ENCODE measurements at places on chromosomes 12 and 14. TPM values are rescaled to one million over a fixed set of nuclear protein-coding genes. Genes with fewer than 3 reads are reported as not detected.
A peak's percentile ranks its signal among the peaks of the same experiment; 100 is the strongest.

HOXC6 gene
- 28.7 TPM for polyA plus RNA-seq

GOLGA3 gene
- 36.7 TPM for polyA plus RNA-seq

GRCh38 chr14:50139192-50139591 is 22.8 kb upstream of the VCPKMT start:
- no peak for DNase-seq

DNA sequence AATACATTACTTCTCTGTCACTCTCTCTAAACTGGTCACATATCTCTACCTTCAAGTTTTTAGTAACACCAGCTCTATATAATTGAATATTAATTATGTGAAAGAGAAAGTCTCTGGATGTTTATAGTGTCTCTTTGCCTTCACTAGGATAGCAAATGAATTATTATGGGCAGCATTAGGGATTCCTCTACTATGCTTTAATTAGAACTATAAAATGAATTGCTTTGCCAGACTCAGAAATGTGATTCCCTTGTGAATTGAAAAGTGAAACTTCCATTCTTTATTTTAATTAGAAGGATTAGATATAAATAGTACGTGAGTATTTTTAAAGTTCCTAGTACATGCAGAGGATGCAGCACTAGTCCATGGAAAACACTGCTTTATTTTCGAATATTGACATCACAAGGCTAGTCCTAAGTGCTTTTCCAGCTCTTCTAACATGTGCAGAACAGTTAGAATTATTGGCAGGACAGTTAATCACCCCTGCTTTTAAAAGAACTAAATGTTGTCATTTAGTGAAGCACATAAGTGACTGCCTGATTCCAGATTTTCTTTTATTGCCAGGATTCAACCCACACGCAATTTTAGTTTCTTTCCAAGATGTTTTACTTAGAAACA is 23.0 kb upstream of the REP15 start:
- no peak for DNase-seq

DNA sequence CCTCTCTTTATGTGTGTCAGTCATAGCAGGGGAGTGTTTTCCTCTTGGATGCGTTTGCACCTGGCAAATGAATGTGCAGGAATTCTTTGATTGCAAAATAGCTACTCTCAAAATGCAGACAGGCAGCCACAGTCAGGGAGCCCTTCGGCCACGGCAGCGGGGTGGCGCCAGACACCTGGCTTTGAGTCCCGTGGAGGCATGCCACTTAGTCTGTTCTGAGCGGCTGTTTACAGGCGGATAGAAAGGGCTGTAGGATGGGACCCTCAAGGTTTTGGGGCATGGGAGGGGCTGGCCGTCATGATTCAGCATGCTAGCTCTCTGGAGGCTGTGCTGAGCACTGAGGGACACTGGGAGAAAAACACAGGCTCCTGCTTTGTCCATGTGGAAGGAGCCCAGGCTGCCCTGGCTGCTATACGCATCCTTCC is 117.1 kb downstream of the SLC25A47 start:
- peak; percentile 64 for DNase-seq

CLSTN3 gene
- 122 TPM for polyA plus RNA-seq

DNA sequence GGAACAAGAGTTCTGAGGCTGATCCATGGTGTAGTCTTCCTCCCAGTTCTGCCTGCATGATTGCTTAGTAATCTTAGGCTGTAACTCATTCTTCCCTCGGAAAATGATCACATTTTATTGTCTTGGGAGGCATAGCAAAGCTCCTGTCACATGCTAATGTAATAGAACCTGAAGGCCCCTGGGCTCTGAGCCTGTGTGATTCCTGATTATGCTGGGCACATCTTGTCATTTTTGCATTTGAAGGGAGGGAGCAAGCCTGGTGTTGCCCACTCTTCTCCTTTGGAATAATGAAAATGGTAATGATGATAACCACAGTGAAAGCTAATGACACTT is 215.4 kb downstream of the MSRB3 start:
- DNase-seq = no peak

DNA sequence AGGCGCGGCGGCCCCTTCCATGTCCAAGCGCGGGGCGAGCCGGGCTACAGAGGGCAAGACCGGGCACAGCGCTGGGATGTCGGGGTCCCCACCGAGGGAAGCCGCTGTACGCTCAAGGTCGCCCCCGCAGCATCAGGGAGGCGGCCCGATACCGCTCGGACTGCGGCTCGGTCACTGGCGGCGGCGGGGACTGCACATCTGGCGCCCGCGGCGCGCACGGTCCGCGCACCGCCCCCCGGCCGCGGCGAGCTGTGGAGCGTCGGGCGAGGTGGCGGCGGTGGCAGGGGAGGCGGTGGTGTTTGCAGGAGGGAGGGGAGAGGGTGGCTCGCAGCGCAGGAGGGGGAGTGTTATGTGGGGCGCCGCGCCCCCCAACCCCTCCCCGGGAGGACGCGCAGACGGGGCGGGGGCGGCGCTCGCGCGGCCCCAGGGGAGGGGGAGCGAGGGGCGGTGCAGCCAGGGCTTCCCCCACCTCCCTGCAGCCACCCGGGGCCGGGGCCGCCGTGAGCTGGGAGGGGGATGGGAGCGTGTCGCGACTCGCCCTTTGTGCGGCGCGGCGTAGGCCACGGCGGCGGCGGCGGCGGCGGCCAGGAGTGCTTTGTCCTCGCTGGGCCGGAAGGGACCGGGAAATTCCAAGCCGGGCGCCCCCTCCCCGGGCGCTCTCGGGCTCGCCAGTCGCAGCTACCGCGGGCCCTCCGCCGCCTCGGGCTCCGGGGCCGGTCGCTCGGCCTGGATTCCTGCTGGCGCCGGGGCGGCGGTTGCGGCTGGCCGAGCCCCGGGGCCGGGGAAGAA is at the start of gene NUAK1:
NUAK1 (minus strand) TSS at position 322 of the 789 bp plus-strand sequence; CDS start at position 21, 301 bp downstream.
- DNase-seq = peak; percentile 84

P2RX2 gene
- polyA plus RNA-seq = 1.6 TPM

DNA sequence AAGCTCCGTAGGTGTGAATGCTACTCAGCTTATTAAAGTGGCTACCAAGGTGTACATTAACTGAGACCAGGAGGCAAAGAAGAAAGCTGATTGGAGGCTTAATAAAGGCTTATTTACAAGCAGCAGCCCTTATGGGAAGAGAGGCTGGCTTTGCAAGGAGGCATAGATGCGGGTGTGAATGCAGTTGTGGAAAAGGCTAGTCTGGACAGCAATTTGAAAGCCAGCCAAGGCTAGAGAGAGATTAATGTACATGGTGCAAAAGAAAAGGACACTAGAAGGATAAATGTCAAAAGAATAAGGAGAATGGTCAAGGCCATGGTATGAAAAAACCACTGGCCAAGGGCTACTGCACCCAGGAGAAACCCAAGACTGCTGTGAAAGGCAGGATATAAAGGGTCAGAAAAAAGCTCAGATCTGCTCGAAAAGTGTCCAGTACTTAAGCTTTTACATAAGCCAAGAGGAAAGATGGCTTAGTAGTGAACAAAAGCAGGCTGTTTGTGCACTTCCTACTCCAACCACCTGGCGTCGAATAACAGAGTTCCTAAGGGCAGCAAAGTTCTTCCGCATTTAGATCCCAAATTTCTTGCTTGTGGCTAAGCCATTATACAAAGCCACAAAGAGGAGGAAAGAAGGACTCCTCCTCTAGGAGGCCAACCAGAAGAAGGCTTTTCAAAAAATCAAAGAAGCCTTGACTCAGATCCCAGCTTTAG is 24.0 kb downstream of the KLRK1 start:
- DNase-seq = peak; percentile 28

DNA sequence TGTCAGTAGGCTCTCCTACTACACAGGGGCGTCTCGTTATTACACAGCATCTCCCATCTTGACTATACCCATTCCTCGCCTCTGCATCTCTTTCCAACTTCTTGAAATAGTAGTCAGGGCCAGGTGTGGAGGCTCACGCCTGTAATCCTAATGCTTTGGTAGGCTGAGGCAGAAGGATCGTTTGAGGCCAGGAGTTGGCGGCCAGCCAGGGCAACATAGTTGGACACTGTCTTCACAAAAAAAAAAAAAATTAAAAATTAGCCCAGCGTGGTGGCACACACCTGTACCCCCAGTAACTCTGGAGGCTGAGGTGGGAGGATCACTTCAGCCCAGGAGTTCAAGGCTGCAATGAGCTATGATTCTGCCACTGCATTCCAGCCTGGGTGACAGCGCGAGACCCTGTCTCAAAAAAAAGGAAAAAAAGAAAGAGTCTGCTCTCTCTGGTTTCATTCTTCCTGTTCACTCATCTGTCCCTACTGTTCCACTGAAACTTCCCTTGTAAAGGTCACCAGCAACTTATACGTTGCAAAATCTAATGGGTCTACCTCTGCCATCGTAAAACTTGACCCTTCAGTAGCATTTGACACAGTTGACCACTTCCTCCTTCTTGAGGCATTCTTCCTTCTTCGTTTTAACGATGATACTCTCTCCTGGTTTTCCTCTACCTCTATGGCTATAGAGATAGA is 41.0 kb upstream of the PTGR2 start:
- DNase-seq = no peak

DNA sequence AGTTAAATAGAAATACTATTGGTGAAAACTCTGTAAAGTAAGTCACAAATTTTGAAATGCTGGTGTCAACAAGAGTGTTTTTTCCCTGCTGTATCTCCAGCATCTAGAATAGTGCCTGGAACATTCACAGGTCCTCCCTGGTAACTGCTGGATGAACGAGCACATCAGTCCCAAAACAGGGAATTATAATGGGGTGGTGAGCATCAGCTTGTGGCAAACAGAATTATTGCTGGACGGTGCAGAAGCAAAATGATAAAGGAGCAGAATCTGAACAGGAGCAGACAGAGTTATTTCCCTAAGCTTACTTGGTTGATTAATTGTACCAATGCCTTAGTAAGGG is 129.9 kb downstream of the GRIP1 start:
- no peak for DNase-seq

DNA sequence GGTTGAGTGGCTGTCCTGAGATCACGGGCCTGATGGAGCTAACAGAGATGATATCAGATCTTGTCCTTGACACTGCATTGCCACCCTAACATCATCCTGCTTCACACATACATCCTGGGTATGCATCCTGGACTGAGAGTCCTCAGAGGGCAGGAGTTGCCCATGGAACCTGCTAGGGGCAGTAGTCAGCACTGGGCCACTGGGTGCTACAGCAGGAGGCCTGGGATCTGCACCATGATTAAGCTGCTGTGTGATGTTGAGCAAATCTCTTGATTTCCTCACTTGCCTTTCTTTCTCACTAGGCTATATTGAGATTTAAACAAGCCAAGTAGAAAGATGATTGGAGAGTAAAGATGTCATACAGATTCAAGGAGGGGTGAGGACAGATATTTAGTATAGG is 22.1 kb upstream of the EIF4B start:
- DNase-seq = no peak

DNA sequence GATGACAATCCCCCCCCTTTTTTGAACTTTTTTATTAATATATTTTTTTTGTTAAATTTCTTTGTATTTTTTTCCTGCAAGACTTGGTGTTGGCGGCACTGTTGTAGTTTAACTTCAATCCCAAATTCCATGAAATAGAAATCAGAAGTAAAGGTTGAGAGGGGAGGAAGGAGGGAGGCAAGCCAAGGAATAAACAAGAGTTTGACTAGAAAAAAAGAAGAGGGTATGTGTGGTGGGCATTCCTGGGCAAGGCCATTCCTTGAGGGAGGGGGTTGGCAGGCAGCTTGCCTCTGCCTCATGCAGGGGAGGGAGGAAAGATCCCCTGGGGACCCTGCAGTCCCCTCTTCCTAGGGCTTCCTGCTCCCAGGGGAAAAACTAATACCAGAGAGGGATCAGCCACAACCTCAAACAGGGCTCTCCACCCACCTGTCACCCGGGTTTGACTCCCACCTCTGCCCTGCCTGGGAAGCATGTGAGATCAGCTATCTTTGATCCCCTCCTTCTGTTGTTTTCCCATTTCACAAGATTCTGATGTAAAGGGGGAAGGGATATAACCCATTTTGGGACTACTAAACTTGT is 519 bp upstream of the AP1G2 start:
- no peak for DNase-seq

GRCh38 chr14:100581228-100582145 is 5.7 kb downstream of the BEGAIN start:
- no peak for DNase-seq

DNA sequence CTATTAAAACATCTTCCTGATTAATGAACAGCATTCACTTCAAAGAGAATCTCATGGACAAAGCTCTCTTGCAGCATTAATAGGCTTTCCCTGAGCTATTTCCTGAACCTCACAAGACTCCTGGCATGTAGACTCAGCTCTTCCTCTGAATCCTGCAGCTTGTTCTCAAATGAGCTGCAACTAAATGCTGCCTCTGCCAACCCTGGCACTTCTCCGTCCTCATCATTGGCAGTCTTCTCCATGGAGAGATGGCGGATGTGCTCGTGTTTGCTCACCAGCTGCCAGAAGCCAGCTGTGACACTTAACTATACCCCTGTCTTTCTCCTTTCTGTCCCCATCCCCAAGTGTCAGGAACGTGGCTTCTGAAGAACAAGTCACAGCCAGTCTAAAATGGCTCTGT is 232.1 kb downstream of the FOXN3 start:
- no peak for DNase-seq

- DNase-seq = no peak
Observed at GRCh38 chr14:75344411-75344810, 65.8 kb downstream of the FOS start.

GRCh38 chr12:1628666-1629337 is at the start of gene WNT5B:
TSS of gene WNT5B (plus strand) at chr12:1629231. CDS start at chr12:1631355, 2,124 bp downstream.
- DNase-seq = no peak

GRCh38 chr14:97329701-97330100 is 532.5 kb downstream of the VRK1 start:
- no peak for DNase-seq

- DNase-seq = peak; percentile 30
Observed at GRCh38 chr12:126337556-126338441, 1272.6 kb downstream of the AACS start.

MYH6 gene
- polyA plus RNA-seq = 0.17 TPM

DNA sequence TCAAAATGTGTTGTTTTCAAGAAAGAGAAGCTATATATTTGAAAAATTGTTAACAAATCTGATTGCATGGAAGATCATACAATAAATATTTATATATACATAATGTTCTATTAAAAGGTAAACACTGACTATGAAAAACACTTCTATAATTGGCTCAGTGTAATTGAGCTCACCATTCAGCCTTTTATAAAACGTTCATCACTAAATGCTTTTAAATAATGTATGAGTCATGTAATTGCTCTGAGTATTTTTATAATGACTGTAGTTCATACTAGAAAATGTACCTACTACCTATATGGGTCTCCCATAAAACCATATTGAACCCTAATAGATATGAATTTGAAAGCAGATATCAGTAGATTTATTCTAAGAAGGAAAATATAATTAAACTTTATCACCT is 240.4 kb upstream of the MGAT4C start:
- no peak for DNase-seq

GRCh38 chr14:61992139-61992538 is 229.9 kb downstream of the SNAPC1 start:
- no peak for DNase-seq

ERBB3 gene
- polyA plus RNA-seq = 70.3 TPM

DNA sequence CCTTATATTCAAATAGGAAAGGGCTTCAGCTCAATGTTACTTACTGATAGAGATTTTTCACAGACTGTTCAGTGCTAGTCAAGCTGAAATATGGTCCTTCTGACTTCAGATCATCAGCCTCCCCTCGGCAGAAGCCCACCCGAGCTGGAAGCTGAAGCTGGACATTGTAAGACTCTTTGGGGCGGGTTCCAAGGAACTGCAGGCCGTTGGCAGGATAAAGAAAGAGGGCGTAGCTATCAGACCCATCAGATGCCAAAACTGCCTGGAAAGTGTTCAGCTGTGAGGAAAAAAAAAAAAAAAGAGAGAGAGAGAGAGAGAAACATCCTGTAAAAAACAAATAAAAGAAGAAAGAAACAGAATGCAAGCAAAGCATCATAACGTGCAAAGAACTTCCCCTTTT is 8.8 kb downstream of the NID2 start:
- DNase-seq = no peak

- DNase-seq = no peak
Observed at GRCh38 chr12:15720295-15720694, 68.9 kb downstream of the EPS8 start.

Measured in renal pelvis (tissue), 12 donors.